Karpas-422 (cell line): ENCODE measurements at places on chromosomes 2 and 18.
A peak's percentile ranks its signal among the peaks of the same experiment; 100 is the strongest.

- DNase-seq = no peak
These were observed 62.7 kb downstream of the FAM168B start for GRCh38 chr2:131030478-131030971.

DNA sequence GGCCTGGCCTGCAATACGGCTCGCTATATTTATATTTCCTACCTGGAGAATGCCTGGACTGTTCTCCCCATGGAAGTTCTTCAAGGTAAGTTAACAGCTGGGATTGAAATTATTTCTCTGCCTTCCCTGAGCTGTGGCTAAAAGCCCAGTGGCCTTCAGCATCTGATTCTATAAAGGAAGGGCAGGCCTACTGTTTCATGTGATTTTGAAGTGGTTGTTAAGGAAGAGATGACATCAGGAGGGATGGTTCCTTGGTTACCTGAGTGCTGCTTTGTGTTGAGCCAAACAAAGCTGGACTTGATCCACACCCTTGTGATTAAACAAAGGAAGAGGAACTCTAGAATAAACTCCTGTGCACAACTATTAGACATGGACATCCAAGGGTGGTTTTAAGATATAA, 61.6 kb downstream of the MFSD6 start:
- peak; percentile 63 for DNase-seq

- peak; percentile 74 for DNase-seq
These were observed 10.9 kb downstream of the TRIP12 start for GRCh38 chr2:229910832-229911412.

DNA sequence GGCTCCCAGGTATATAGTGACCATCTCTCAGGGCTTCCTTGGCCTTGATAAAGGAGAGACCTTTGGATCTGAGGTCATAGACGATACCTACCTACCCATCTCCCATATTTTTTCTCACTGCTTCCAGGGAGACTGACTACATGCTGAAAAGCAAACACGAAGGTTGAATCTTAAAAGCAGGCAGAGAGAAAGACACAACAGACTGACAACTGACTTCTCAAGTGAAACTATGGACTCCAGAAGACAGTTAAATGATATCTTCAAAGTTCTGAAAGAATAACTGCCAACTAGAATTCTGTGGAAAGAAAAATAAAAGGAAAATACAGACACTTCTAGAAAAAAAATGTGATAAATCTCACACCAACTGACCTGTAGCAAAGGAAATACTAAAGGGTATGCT, 76.5 kb upstream of the HAAO start:
- DNase-seq = no peak

DNA sequence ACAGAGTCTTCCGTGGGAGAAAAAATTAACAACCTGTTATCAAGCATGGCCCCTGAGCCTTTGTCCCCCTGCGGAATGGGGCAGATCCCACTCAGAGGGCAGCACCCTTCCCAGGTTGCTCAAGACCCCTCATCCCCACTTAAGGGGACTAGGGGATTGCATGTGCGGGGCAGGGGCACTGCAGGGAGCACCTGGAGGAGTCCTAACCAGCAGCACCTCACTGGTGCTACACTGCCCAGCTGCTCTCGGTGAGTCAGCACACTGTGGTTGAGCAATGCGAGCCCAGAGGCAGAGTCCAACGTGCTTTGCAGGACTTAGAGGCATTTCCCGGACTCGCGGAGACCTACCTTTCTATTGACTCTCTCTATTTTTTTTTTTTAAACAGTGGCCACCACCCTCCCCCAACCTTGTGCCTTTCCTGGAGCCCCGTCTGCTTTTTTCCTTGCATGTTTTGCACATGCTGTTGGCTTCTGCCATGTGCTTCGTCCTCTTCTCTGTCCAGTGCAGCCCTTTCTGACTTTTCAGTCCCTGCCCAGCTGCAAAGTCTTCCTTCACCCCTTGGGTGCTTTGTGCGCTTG, 74.0 kb downstream of the IL1R2 start:
- no peak for DNase-seq

GRCh38 chr18:43863180-43863579, 585.9 kb upstream of the SYT4 start:
- DNase-seq = no peak

- DNase-seq = no peak
These were observed 22.4 kb downstream of the COLEC11 start for GRCh38 chr2:3617198-3617890.

- no peak for DNase-seq
These were observed 28.3 kb downstream of the PKP4 start for GRCh38 chr2:158484892-158485556.

GRCh38 chr2:99940963-99941362, 201.4 kb downstream of the AFF3 start:
- DNase-seq = no peak

DNA sequence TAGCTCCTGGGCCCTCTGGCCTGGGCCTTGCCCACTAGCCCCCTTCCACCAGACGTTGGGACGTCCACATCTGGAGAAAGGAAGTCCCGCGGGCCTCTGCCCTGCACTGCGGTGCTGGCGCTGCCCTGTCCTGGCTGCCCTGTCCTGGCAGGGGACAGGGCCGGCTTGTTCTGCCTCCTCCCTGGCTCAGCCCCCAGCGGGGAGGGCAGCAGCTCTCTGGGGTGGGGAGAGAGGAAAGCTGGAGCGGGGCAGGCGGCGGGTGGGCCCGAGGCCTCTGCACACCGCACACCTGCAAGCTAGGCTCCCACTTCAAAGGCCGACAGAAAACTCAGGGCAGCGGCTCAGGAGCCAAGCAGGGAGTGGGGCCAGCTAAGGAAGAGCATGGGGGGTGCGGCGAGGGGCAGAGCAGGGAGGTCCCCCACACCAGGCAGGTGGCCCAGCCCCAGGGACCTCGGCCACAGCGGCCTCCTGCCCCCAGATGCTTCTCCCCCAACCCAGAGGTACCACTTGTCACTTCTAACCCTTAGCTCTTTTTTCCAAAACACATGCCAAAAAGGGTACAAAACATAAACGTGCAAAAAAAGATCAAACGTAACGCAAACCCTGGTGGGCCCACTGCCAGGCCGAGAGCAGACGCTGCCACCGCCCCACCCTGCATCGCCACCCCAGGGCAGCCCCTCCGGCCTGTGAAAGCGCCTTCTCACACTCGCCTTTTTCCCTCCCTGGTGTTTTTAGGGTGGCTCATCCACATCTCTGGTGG, 13.5 kb downstream of the SNED1 start:
- no peak for DNase-seq

- no peak for DNase-seq
These were observed 436.8 kb downstream of the TGIF1 start for GRCh38 chr18:3886575-3887322.

DNA sequence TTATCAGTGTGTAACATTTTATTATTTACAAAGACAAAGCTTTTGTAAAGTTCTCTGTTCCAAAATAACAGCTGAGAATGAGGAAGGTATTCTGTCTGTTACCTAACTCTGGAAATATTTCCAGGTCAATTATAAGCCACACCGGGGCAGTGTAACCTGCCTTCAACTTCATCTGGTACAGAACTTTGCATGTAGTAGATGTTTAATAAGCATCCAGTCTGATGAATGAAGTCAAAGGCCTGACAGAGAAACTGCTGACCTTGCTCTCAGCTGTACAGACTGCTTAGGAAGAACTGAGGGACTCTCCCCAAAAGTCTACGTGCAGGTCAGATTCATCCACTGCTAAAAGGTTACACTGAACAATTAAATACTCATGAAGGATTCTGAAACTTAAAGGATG, 43.3 kb downstream of the WDFY1 start:
- DNase-seq = no peak

DNA sequence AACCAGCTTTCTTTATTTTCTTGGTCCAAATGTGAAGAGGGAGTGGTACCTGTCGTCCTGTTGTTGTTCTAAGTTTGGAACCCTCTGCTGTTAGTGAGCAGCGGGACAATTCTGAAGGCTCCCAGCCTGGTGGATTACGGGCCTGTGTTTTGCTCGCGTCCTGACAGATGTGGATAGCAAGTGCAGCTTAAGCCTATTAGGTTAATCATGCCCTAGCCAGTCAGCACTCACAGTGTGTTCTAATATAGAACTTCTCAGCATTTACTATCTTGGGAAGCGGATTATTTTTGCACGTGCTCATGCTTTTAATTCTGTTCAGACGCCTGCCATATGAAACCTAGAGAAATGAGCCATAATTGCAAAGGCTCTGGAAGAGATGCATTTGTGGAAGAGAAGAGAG, at the start of gene PCARE:
PCARE (minus strand) TSS at position 113 of the 400 bp plus-strand sequence. CDS start 262 bp downstream, outside the sequence.
- DNase-seq = no peak

- DNase-seq = peak; percentile 88
These were observed 219.6 kb upstream of the RAB12 start for GRCh38 chr18:8389391-8390340.

DNA sequence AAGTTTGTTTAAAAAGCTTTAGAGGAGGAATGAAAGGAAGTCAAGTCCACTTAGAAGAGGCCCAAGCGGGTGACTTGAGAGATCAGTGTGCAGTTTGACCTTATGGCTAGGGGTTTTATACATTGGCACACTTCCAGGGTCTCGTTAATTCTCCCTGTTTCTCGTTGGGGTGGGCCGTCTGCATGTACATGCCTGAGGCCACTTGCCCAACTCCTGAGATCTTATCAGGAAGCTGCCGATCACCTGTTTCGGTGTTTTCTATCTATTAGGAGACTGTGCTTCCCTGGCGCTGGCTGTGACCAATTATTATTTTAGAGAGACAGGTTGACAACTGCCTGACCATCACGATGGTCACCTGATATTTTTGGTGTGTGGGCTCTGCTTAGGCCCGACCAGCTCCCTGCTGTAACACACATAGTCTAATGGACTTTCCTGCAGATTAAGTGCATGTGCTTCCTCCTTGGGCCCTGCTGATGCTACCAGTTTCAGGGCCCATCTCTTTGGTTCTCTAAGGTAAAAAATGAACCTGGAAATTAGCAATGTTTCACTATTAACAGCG, 31.0 kb upstream of the MSH6 start:
- no peak for DNase-seq

- DNase-seq = peak; percentile 97
These were observed 37.0 kb upstream of the TMEM18 start for GRCh38 chr2:714005-714741.

DNA sequence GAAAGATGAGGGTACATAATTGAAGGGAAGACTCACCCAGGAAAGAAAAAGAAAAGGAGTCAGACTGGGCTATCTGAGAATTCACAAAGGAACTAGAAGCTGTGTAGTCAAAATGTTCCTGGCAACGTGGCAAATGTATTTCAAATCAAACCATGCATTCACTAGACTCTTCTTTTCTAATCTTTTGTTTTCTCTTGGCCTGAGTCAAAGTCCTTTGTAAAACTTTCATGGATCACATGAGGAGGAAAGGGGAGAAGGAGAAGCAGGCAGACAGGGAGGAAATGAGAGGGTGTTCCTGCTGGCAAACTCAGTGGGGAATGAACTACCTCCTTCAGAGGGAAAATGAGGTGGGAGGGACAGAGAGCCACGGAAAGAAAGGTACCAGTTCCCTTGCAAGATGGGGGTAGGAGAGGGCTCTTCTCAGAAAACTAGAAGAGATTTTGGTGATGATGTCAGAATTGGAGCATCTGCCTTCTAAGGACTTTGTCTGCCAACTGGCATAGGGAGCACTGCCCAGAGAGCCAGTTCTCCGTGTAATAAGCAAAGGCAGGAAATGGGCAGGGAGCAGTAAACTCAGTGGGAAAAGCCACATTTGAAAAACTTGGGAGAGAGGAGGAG, 51.4 kb downstream of the SLC8A1 start:
- no peak for DNase-seq

- DNase-seq = no peak
These were observed 17.0 kb upstream of the BCL2 start for GRCh38 chr18:63336366-63337099.

DNA sequence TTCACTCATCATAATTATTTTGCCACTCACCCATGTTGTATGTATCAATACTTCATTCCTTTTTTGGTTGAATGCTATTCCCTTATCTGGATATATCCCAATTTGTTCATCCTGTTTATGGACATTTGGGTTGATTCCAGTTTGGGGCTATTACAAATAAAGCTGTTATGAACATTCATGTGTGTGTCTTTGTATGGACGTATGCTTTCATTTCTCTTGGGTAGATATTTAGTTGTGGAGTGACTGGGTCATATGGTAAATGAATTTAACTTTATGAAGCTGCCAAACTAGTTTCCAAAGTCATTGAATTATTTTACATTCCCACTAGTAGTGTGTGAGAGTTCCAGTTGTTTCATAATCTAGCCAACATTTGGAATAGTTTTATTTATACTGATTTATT, 2.7 kb downstream of the FAM228B start:
- peak; percentile 26 for DNase-seq

DNA sequence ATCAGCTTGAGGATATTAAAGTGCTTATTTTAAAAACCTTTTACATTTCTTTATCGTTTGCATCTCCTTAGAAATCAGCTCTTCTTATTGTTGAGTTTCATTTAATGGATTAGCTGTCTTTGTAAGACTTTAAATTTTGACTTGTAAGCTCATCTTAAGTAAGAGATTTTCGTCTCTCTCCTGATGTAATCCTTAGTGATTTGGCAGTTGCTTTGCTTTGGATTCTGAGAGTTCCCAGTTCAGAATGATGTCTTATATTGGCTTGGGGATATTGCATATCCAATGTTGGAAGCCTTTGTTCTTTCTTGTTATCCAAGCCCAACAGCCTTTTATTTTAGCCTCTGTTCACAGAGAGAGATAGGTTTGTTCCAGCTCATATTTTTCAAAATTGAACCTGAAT, 212.1 kb downstream of the ARL6IP6 start:
- DNase-seq = no peak

GRCh38 chr2:55949211-55949610, 25.6 kb upstream of the EFEMP1 start:
- no peak for DNase-seq

GRCh38 chr2:235669983-235670962, 176.4 kb downstream of the AGAP1 start:
- DNase-seq = no peak

- no peak for DNase-seq
These were observed 67.4 kb downstream of the BIN1 start for GRCh38 chr2:127039387-127040031.

- DNase-seq = no peak
These were observed 13.4 kb upstream of the ACOXL start for GRCh38 chr2:110718990-110719389.

- peak; percentile 95 for DNase-seq
These were observed 807.1 kb downstream of the RNF144A start for GRCh38 chr2:7724336-7724735.

DNA sequence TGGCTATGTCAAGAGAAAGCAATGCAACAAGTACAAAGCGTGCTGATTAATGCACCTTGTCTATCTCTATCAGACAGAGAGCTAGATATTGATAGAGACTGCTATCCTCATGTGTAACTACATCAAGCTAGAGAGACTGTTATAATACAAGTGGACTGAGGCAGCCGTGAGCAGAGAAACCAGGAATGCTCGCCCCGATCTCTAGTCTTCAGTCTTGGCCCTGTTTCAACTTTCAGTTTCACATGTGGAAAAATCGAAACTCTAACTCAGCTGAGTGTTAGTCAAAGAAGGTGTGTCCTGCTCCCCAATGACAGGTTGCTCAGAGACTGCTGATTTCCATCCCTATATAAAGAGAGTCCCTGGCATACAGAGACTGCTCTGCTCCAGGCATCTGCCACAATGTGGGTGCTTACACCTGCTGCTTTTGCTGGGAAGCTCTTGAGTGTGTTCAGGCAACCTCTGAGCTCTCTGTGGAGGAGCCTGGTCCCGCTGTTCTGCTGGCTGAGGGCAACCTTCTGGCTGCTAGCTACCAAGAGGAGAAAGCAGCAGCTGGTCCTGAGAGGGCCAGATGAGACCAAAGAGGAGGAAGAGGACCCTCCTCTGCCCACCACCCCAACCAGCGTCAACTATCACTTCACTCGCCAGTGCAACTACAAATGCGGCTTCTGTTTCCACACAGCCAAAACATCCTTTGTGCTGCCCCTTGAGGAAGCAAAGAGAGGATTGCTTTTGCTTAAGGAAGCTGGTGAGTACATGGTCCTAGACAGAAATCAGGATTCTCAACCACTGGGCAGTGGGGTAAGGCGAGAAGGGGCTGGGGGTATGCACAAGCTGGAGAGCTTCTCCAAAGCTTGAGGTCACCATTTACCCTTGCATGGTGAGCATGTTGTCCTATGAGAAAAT, at the start of gene RSAD2:
RSAD2 (plus strand) TSS at position 376 of the 903 bp plus-strand sequence; CDS start at position 400, 24 bp downstream.
- no peak for DNase-seq
